ENCODE measurements at places on chromosomes 3 and 15.

DNA sequence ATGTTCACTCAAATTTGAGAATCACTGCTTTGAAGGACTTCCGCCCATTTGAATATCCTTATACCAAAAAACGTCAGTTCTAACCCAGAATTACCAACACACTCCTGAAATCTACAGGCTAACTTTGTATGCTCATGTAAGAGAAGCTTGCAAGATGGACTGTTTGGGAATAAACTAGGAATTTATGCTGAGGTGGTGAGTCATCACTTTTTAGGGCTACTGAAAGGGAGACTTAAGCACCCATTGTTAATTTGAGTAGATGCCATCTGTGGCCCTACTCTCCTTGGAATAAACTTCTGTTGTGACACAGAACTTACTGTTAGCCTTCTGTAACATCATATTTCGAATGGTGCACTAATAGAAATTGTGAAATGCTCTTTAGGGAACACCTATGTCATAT lies 74.6 kb downstream of the FGF12 start:
- no peak for DNase-seq

DNA sequence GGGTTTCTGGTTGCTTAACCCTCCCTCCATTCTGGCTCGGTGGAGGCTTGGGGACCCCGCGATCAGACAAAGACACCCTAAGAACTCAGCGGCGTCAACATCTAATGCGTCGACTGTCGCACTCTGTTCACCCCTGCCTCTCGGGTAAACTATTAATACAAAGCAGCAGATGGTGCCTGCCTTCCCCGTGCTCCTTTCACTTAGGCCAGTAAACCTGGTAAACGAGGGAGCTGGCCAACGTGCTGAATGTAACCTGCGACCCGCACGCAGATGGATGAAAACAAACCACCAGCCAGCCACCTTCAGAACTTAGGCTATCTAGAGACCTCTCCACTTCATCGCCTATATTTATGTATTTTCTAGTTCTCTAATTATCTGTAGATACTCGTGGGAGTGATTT lies 848 bp upstream of the CADPS start:
- DNase-seq = peak; percentile 45

DNA sequence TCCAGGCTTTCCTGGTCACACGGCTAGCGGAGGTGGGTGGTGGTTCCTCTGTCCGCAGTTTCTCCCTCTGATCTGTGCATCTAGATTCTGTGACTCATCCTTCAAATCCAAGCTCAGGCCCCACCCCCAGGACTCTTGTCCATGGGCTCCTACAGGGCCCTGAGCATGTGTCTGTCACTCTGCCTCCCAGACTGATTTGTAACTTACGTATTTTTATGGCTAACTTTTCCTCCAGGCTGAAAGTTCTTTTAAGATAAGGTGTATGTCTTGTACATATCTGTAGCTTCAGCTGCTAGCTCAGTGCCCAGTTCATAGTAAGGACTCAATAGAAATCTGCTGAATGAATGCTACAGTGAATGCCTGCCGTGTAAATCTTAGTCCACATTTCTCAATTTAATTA lies 8.0 kb downstream of the ESYT3 start:
- DNase-seq = no peak

GRCh38 chr3:154956815-154957214 lies 123.3 kb upstream of the MME start:
- no peak for DNase-seq

DNA sequence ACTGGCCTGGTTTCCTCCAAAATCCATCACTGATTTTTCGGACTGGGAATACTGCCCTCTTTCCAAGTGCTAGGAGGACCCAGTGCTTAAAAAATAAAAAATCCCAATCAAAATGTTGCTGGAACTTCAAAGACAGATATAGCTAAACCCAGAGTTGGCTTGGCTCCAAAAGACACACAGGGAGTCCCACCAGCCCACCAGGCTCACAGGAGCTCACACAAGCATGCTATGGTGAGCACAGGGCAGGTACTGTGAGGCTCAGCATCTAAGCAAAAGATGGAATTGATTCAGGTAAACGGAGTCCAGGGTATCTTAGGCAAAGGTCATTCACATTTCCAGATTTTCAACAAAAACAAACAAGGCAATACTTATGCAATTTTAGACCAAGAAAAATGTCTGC lies 3.7 kb downstream of the TRANK1 start:
- DNase-seq = no peak

DNA sequence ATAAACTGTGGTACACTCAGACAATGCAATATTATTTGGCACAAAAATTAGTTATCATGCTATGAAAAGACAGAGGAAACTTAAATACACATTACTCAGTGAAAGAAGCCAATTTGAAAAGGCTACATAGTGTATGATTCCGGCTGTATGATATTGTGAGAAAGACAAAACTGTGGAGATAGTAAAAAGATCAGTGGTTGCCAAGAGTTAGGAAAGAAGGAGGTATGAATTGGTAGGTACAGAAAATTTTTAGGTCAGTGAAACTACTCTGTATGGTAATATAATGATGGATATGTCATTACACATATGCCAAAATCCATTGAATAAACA lies 458.8 kb upstream of the CBLB start:
- DNase-seq = no peak

All from NCI-H1930 (cell line).